ENCODE measurements at places on chromosomes 6 and 20. TPM values are rescaled to one million over a fixed set of nuclear protein-coding genes. Genes with fewer than 3 reads are reported as not detected.

- peaks cover 21% of the 10 kb centered on the region for H3K27me3 ChIP-seq
- no peak overlapping the region for H3K4me3 ChIP-seq
- H3K4me1 ChIP-seq, result peaks cover 15% of the 10 kb centered on the region
- H3K27ac ChIP-seq, result no peak overlapping the region
These were observed 53.5 kb downstream of the EBF4 start for GRCh38 chr20:2745936-2746635.

GRCh38 chr6:149362289-149362688, 37.8 kb upstream of the SUMO4 start:
- H3K27me3 ChIP-seq, result no peaks in the 10 kb centered on the region
- no peaks in the 10 kb centered on the region for H3K36me3 ChIP-seq
- H3K4me1 ChIP-seq, result peaks cover 63% of the 10 kb centered on the region
- no peak overlapping the region for H3K27ac ChIP-seq

Gene C2
- 4.9 TPM for polyA plus RNA-seq

DNA sequence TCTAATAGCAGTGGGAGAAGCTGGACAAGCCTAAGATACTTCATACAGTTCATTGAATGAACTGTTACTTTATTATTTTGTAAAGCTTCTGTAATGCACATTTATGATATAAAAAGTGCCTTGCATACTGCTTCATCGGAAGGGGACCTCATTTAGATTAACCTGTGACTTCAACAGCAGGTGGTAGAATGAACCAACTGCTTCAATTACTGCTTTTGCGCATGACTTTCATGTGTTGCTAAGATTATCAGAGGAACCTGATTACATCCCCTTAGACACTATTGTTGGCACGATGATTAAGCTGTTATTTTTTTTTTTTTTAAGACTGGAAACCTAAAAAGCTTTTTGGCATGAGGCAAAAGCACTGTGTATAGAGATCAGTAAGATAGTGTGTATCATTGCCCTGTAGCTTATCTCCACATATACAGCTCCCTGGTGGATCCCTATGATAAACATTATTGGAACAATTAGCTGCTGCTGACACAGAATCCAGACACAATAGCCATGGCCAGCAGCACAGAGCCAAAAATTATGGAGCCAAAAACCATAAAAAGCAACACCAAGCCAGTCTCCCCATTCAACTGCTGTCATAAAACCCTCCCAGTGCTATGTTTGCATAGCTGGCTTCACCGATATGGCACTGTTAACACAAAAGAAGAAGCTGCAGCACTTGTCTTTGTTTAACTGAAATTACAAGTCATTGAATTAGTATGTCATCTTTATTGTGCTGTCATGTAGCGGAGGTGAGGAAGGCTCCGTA, 731.6 kb upstream of the MMS22L start:
- no peaks in the 10 kb centered on the region for H3K4me1 ChIP-seq
- H3K27me3 ChIP-seq, result no peaks in the 10 kb centered on the region
- H3K36me3 ChIP-seq, result no peaks in the 10 kb centered on the region
- no peak overlapping the region for H3K27ac ChIP-seq

- no peak overlapping the region for H3K27ac ChIP-seq
- no peak for DNase-seq
- no peaks in the 10 kb centered on the region for H3K36me3 ChIP-seq
- H3K4me3 ChIP-seq, result no peak overlapping the region
- H3K4me1 ChIP-seq, result no peaks in the 10 kb centered on the region
These were observed 51.3 kb downstream of the GRM4 start for GRCh38 chr6:34094474-34095135.

DNA sequence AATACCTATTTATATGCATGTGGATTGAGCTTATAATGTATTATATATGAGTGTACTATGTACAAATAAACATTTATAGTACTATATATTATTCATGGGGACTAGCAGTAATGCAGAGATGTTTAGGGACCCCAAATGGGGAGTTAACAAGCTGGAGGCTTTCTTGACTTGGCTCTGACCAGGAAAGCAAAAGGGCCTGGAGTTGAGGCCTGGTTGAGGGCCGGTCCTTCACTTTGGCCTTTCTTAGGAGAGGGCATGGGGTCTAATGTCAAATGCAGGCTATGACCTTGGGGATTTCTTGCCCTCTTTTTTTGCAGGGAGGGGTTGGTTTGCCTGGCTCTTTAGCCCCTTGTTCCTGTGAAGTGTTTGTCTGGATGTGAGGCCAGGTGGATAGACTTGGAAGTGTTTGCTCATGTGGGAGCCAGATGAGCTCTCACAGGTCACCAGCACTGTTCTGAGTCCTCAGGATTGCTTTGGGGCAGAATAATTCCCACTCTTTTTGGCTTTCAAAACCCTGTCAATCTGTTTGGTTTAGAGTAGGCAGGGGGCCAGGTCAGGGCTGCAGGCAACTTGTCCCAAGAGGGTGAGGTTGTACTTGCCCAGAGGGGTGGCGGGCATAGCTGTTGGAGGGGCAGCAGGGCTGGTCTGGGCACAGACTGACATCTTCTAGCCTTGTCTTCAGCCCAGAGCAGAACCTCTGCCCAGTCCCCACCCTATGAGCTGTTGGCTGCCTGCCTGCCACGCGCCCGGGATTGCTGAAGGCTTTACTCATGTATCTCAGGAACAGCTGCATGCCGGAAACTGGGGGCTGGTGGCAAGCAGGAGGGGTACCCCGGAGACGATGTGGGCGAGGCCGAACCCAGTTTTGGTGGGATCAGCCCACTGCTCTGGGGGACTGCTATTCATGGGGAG, 14.6 kb downstream of the TJAP1 start:
- H3K27ac ChIP-seq, result peak overlapping the region; percentile 55
- H3K4me1 ChIP-seq, result peaks cover 50% of the 10 kb centered on the region
- H3K4me3 ChIP-seq, result no peak overlapping the region
- DNase-seq, result peak; percentile 76

- no peaks in the 10 kb centered on the region for H3K36me3 ChIP-seq
- H3K27ac ChIP-seq, result no peak overlapping the region
These were observed 336.7 kb downstream of the CBLN4 start for GRCh38 chr20:55668631-55669030.

Gene PHF1
- polyA plus RNA-seq, result 56.3 TPM

- H3K27me3 ChIP-seq, result peaks cover 5% of the 10 kb centered on the region
- no peak overlapping the region for H3K27ac ChIP-seq
- no peak overlapping the region for H3K4me3 ChIP-seq
- no peaks in the 10 kb centered on the region for H3K36me3 ChIP-seq
These were observed 1.1 kb upstream of the TCF15 start for GRCh38 chr20:611047-611842.

Measured in stomach (tissue), 19 donors.